ENCODE measurements at places on chromosomes 4 and X.

DNA sequence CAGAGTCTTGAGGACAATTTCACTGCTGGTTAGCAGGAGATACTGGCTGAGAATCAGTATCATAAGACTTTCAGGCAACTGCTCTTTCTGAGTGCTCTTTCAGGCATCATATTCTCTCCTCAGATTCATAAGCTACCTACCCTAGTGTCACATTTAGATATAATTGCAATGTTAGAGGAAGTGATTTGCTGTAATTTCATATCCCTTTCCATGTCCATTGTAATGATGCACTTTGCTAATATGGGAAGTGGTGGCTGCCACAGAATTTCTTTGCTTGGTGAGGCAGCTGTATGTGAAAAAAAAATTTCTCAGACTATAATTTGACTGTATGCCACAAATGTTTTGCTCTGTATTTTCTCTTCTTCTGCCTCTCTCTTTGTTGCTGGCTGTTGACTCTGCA is 63.3 kb downstream of the DOCK11 start:
- DNase-seq = no peak

- no peak for DNase-seq
Observed at GRCh38 chrX:40278340-40279090, 180.8 kb upstream of the BCOR start.

DNA sequence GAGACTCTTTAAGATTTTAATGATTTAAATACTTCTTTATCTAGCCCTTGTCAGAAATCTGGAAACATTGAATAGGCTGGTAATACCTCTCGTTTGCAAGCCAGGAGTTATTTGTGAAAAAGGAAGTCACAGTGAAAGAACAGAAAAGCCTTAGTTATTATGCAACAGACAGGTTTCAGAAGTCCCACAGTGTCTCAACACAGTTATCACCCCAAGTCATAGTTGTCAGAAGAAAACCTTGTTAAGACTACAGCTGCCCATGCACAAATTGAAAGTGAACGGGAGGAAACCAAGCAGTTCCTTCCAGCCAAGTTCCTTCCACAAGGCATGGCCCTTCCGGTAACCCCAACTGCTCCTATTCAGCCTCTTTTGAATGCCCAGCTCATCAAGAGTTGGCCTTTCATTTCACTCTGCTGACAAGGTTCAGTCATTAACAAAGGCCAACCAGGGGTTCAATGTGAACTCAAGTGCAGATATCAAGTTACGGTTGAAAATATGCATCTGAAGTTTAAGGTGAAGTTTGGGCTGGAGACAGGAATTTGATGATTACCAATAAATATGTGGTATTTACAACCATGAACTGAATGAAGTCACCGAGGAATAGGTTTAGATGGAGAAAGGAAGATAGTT is 15.6 kb downstream of the ALPK1 start:
- no peak for DNase-seq

DNA sequence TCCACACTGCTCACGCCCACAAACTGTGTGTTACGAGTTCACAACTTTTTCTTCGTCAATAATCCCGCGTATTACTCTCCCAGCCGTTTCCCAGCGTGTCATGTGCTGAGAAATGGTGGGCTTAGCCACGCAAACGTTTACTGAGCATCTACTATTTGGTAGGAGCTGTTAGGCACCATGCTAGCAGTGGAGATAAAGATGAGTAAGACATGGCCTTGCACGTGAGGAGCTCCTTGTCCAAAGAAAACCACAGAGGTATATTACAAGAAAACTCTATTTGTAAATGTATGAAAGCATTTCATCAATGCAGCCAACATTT is 821 bp upstream of the TMEM128 start:
- DNase-seq = no peak

GRCh38 chr4:96356591-96357370 is 516.9 kb downstream of the PDHA2 start:
- no peak for DNase-seq

GRCh38 chrX:149908308-149908707 is 21.1 kb upstream of the HSFX4 start:
- no peak for DNase-seq

GRCh38 chrX:15204130-15204751 is 65.6 kb downstream of the ASB9 start:
- DNase-seq = no peak

Data from right renal cortex interstitium (tissue), 3 donors.